ENCODE measurements at places on chromosomes 3 and 15. TPM values are rescaled to one million over a fixed set of nuclear protein-coding genes. Genes with fewer than 3 reads are reported as not detected.
A peak's percentile ranks its signal among the peaks of the same experiment; 100 is the strongest.

DNA sequence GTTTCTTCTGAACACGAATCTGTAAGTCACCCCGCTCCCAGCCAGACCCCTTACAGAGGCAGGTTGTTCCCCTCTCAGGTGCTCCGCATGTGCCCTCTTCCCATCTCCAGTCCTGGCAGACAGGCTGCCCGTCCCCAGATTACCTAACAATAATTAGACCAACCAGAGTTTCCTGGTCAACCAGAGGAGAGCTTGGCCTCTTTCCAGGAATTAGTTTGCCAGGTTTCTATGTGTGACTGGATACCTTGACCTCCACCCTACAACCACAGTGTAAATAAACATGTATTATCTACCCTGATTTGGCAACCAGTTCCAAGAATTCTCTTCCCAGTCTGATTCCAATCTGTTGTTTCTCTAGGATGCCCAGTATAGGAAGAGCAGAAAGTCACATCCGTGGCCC lies 178.0 kb upstream of the UMPS start:
- no peaks in the 10 kb centered on the region for H3K36me3 ChIP-seq
- no peak overlapping the region for H3K4me3 ChIP-seq
- DNase-seq: no peak
- no peak overlapping the region for H3K27ac ChIP-seq
- peaks cover 3% of the 10 kb centered on the region for H3K4me1 ChIP-seq

GRCh38 chr15:40339621-40339945 lies 1.2 kb downstream of the CCDC9B start:
- peaks cover 72% of the 10 kb centered on the region for H3K4me1 ChIP-seq
- no peak for DNase-seq
- peak overlapping the region; percentile 87 for H3K4me3 ChIP-seq
- peaks cover 2% of the 10 kb centered on the region for H3K27me3 ChIP-seq
- peak overlapping the region; percentile 97 for H3K27ac ChIP-seq

DNA sequence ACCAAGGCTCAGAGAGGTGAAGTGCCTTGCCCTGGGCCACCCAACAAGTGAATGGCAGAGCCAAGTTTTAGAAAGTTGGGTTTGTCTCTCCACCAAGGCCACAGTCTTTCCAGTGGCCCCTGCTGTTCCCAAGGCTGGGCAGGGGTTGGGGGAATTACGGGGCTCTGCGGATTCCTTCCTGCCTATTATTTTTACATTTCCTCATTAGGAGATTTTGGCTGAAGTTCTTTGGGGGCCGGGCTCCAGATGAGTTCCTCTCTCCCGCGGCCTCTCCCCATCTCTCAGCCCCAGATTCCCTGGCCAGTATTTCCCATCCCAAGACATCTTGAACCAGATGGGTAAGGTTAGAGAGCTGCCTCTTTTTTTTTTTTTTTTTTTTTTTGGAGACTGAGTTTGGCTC lies 44.0 kb upstream of the SMAD6 start:
- H3K27ac ChIP-seq: no peak overlapping the region
- H3K36me3 ChIP-seq: no peaks in the 10 kb centered on the region
- DNase-seq: no peak
- H3K4me3 ChIP-seq: no peak overlapping the region

- H3K27me3 ChIP-seq: peaks cover 2% of the 10 kb centered on the region
- H3K4me3 ChIP-seq: no peak overlapping the region
- H3K4me1 ChIP-seq: peaks cover 16% of the 10 kb centered on the region
- no peak for DNase-seq
- no peak overlapping the region for H3K27ac ChIP-seq
Measured at GRCh38 chr15:68822818-68823217, 2.1 kb upstream of the ANP32A start.

GRCh38 chr3:31004025-31004678 lies 109.7 kb upstream of the GADL1 start:
- peak overlapping the region; percentile 92 for H3K27ac ChIP-seq
- peaks cover 69% of the 10 kb centered on the region for H3K4me1 ChIP-seq
- no peaks in the 10 kb centered on the region for H3K27me3 ChIP-seq

GRCh38 chr3:185152410-185153170 lies at the start of gene C3orf70:
TSS of gene C3orf70 (minus strand) at chr3:185153060. CDS start at chr3:185152823, 237 bp downstream.
- H3K27ac ChIP-seq: no peak within 1 kb of the TSS
- peak within 1 kb of the TSS; percentile 81 for H3K4me3 ChIP-seq
- no peaks in the 10 kb centered on the region for H3K4me1 ChIP-seq
- peaks cover 17% of the 10 kb centered on the region for H3K27me3 ChIP-seq
- H3K36me3 ChIP-seq: no peaks in the 10 kb centered on the region

DNA sequence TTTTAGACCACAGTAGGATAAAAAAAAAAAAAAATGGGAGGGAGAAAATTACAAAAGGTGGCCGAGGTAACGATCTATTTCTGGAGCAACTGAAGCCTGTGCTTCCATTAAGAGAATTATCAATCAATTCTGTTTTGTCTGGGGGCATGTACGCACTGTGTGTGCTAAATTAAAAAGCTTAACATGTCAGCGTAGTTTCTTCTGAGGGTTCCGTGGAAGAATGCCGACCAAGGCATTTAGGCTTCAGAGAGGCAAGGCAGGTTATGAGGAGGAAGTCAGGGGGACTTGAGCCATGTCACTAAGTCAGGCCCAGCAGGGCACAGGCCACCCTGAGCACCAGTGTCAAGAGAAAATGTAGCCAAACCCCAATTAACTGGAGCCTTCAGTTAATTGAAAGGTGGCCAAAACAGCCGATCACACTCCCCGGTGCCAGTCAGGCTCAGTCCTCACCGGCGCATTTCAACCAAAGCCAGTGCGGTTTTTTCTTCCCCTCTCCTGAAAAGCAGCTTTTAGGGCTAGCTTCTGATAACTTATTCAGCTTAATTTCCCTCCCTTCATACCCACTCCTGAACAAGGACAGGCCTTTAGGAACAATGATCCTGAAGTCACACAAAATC lies 113.9 kb downstream of the MEGF11 start:
- no peak overlapping the region for H3K4me3 ChIP-seq
- peaks cover 56% of the 10 kb centered on the region for H3K27me3 ChIP-seq
- no peak overlapping the region for H3K27ac ChIP-seq
- H3K36me3 ChIP-seq: no peaks in the 10 kb centered on the region
- DNase-seq: no peak

GRCh38 chr3:106263011-106263410 lies 394.2 kb upstream of the CBLB start:
- no peaks in the 10 kb centered on the region for H3K27me3 ChIP-seq
- no peak for DNase-seq
- no peak overlapping the region for H3K27ac ChIP-seq
- H3K4me3 ChIP-seq: no peak overlapping the region
- peaks cover 28% of the 10 kb centered on the region for H3K4me1 ChIP-seq

The CFAP91 gene
- total RNA-seq: not detected

The SYNPR gene
- total RNA-seq: not detected

The MAGEL2 gene
- total RNA-seq: 0.08 TPM

The OR5K2 gene
- not detected for total RNA-seq

The SLC6A11 gene
- not detected for total RNA-seq

The RHOV gene
- 0.18 TPM for total RNA-seq

All from HFFc6 (cell line).